Left cardiac atrium (tissue), 4 donors: ENCODE measurements at places on chromosomes 13 and 19. TPM values are rescaled to one million over a fixed set of nuclear protein-coding genes. Genes with fewer than 3 reads are reported as not detected.

The BRME1 gene
- total RNA-seq, result 1.1 TPM

GRCh38 chr19:47241919-47242577, 11.0 kb upstream of the BBC3 start:
- no peak for DNase-seq

DNA sequence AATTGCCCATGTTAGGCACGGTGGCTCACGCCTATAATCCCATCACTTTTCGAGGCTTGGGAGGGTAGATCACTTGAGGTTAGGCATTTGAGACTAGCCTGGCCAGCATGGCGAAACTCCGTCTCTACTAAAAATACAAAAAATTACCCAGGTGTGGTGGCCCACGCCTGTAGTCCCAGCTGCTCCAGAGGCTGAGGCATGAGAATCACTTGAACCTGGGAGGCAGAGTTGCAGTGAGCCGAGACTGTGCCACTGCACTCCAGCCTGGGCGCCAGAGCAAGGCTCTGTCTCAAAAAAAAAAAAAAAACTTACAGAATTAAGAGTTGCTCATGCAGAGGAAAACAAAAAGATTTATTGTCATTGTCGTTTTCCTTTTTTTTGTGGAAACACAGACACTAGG, 3.4 kb upstream of the PSMC4 start:
- DNase-seq, result no peak

- no peak for DNase-seq
Observed at GRCh38 chr13:80211566-80211965, 129.4 kb downstream of the SPRY2 start.

DNA sequence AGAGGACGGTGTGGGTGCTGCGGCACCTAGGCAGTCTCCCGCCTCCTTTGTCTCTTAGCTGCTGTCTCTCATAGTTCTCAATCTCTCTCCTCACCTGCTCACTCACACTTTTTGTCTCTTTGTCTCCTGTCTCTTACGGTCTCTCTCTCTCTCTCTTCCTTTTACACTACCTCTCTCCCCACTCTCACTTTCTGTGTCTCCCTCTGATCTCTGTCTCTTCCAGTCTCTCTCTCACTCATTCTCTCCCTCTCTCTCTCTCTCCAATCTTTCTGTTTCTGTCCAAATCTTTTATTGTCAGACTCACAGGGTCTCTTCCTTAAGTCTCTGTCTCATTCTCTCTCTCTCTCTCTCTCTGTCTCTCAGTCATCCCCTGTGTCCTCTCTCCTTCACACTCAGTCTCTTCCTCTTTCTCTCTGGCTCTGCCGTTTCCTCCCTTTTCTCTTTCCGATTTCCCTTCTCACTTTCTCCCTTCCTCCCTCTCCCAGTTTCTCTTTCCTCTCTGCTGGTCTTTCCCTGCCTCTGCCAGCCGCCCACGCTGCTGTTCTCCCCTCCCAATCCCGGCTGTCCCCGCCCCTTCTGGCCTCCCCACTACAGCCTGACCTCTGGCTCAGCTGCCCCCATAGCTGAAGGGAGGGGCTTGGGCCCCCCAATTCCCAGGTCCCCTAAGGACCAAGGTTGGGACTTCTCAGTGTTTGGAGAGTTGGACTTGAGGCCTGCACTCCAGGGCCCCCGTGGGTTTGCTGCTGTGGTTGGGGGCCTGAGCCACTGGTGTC, at the start of gene PLEKHA4:
Gene PLEKHA4, minus strand, starts transcription at position 504 of the 773 bp plus-strand sequence. CDS start 997 bp downstream, outside the sequence.
- DNase-seq, result peak; percentile 89

- peak; percentile 68 for DNase-seq
Observed at GRCh38 chr19:18418029-18418482, 1.1 kb upstream of the SSBP4 start.

DNA sequence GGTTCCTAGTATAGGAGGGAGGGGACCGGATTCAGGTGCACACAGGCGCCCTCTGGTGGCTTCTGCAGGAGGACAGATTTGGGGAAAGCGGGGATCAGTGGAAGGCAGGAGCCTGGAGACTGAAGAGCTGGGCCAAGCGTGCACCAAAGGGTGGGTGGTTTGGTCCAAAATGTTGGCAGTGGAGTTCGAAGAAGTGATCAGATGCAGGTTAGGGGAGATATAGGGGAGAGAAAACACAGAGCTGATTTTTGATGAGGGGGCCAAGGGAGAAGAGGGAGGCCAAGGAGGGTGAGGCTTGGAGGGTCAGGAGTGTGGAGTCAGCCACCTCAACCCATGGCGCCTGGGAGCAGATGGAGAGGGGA, 6.8 kb upstream of the CARM1 start:
- peak; percentile 89 for DNase-seq

- no peak for DNase-seq
Observed at GRCh38 chr13:111639196-111639705, 318.8 kb downstream of the TEX29 start.

The BICRA gene
- total RNA-seq, result 7.2 TPM

- DNase-seq, result peak; percentile 81
Observed at GRCh38 chr13:100588331-100589177, at the start of gene GGACT. TSS of gene GGACT (minus strand) at chr13:100588789. CDS start at chr13:100532591, 56,198 bp downstream.

The ZIC2 gene
- not detected for total RNA-seq

The CADM4 gene
- total RNA-seq, result 10.1 TPM

The SIGLECL1 gene
- not detected for total RNA-seq

The CBY2 gene
- not detected for total RNA-seq

DNA sequence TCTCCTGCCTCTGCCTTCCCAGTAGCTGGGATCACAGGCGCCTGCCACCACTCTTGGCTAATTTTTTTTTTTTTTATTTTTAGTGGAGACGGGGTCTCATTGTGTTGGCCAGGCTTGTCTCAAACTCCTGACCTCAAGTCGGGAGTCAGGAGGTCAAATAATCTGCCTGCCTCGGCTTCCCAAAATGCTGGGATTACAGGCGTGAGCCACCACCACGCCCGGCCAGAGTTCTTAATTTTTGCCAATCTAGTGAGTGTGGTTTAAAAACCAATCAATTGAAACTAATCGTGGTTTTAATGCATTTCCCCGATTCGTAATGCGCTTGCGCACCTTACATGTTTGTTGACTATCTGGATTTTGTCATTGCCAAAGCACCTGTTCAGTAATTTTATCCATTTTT, 37.0 kb downstream of the SKA3 start:
- no peak for DNase-seq

- no peak for DNase-seq
Observed at GRCh38 chr13:29099781-29100406, 279.8 kb downstream of the MTUS2 start.

- DNase-seq, result no peak
Observed at GRCh38 chr19:15471639-15472101, 7.3 kb upstream of the RASAL3 start.

The CDC16 gene
- 38.9 TPM for total RNA-seq

The FBN3 gene
- total RNA-seq, result not detected

DNA sequence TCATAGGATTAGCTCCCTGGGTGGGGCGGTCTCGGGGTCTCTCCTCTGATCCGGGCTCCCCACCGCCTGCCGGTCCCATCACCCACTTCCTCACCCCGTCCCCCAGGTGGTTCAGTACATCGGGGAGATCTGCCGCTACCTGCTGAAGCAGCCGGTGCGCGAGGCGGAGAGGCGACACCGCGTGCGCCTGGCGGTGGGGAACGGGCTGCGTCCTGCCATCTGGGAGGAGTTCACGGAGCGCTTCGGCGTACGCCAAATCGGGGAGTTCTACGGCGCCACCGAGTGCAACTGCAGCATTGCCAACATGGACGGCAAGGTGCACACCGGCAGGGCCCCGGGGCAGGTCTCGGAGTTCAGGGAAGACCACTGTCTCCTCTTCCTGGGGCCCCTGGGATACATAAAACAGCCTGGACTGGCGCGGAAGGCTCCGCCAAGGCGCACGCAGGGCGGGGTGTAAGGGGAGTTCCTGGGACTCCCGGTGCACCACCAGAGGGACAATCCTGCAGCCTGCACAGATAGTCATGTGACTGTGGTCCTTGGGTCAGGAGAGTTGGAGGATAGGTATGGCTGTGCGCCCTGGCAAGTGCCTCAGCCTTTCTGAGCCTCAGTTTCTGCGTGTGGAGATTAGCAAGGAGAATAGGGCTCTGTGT, 14.2 kb upstream of the PGLS start:
- DNase-seq, result no peak

The DGKH gene
- total RNA-seq, result 8.8 TPM

The IZUMO1 gene
- 0.92 TPM for total RNA-seq

DNA sequence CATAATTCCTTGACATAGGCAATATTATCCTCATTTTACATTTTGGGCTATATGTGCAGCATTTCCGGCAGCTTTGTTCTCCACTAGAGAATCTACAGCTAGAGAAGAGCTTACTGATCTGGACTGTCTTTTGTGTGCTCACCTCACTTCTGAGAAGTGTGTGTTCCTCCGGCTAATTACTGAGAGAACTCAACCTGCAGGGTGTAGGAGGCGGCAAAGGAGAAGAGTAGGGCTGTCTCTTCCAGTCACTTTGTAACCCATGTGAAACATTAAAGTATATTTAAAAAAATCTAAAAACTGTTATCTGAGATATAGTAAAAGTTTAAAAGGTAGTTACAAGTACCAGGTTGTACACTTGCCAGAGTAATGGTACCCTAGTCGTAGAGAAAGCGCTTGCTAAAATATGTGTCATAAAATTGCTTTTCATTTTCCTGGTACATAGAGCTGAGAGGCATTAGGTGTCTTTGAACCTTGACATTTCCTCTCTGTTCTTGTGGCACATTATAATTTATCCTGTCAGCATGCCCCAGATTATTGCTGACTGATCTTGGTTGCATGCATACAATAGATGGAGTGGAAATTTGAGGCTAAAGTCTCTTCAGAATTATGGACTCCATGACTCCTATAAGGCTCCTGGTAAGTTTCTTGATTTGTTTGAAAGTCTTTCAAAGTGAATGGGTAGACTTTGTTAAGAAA, 381.9 kb downstream of the LMO7 start:
- DNase-seq, result no peak

DNA sequence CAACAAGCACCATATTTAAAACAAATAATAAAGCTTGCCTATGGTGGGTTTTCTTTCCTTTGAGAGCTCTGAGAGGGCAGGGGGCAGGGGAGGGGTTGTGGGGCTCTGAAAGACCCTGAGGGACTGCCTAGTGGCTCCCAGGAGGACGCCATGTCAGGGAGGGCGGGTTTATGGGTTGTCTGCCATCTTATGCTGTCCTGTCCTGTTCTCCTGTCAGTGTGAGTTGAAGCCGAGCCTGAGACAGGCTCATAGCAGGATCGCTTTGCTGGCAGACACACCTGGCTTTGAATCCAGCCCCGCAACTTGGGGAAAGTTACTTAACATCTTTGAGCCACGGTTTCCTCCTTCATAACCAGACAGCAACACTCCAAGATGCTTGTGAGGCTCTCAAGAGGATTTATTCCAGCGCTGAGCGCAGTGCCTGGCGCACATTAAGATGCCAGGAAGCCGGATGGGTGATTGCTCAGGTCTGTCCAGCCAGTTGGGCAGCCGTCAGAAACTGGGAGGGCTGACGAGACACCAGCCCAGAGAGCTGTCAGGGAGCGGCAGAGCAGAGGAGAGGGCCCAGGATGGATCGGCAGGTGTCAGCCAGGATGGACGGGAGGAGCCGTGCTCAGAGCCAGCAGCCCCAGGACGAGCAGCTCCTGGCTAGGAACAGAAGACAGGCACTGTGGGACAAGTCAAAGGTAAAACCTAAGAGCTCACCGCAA, 36.8 kb upstream of the C1QTNF9 start:
- DNase-seq, result peak; percentile 51

GRCh38 chr19:36060430-36060829, 5.7 kb downstream of the WDR62 start:
- peak; percentile 35 for DNase-seq

DNA sequence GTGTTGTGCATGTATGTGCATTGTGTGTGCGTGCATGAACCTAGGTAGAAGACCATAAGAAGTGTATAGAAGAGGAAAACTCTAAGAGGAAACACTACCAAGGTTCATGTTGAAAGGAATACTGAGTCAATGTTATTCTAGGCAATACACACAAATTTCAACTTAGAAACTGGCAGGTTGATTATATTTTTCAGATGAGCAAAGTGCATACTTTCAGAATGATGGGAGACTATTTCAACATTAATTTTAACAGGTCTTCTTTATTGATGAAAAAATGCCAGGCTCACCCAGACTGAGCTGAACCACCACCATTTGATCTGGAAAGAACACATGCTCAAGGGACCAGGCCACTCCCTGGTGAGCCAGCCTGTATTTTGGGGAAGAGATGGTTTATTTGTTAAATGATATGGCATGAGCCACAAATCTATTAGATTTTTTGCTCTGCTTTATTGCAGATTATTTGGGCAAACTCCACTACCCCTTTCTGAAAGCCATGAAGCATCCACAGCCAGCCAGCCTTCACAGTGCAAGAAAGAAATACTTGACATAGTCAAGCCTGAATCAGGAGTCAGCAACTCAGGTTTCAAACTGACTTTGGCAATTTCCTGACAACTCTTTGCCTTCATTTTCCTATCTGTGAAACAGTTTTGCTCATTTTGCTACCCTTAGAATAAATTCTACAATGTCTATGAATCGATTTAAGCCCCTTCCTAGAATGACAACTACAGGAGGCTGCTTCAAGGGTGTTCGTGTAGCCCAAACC, 368.9 kb downstream of the COG6 start:
- no peak for DNase-seq

- DNase-seq, result no peak
Observed at GRCh38 chr19:1718420-1719291, 34.6 kb upstream of the ONECUT3 start.

- DNase-seq, result no peak
Observed at GRCh38 chr13:110696776-110697175, 9.1 kb downstream of the CARS2 start.

DNA sequence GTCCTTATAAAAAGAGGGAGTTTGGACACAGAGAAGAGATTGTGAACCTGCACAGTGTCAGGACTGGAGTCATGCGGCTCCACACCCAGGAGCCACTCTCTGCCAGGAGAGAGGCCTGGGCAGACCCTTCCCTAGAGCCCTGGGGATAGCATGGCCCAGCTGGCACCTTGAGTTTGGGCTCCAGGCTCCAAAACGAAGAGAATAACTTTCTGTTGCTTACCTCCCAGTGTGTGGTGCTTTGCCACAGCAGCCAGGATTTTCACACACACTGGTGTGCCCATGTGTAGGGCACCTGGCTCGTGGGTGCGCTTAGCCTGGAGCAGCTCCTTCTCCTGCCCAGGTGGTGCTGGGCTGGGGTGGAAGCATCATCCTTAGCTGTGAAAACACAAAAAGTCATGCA, 344.3 kb downstream of the TEX29 start:
- no peak for DNase-seq

The LRRC63 gene
- total RNA-seq, result not detected

DNA sequence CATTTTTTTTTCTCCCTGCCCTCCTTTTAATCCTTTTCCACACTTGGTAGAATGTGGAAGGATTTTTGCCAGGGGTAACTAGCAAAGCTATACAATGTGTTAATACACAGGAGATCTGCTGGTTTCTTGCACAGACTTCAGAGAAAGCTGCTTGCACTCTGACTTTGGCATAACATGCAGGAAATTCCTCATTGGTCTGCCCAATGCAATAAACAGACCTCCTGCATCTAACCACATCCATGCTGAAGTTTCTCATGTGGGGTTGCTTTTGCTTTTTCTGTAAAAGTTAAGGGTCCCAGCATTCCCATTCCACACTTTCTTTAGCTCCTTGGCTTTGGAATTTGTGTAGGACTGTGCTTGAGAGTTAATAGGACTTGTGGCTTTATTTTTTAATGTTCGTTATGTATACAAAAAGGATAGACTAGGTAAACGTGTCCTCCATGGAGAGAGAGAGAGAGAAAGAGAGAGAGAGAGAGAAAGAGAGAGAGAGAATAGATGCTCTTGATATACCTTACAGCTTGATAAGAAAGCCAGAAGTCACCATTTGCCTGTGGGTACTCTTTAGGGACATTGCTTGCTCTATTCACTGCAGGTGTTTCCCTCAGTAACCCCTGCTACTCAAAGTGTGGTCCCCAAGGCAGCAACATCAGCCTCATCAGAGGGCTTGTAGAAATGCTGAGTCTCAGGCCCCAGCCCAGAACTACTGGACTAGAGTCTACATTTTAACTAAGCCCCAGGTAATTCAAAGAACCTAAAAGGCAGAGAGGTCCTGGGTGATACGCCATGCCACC, 170.5 kb downstream of the SHISA2 start:
- no peak for DNase-seq
